ENCODE measurements at places on chromosomes 3 and 15. TPM values are rescaled to one million over a fixed set of nuclear protein-coding genes. Genes with fewer than 3 reads are reported as not detected.

GRCh38 chr15:62482785-62483429 is 317.8 kb upstream of the C2CD4B start:
- peak; percentile 17 for DNase-seq

- DNase-seq = no peak
Observed at GRCh38 chr15:91061997-91062396, 38.1 kb upstream of the SV2B start.

DNA sequence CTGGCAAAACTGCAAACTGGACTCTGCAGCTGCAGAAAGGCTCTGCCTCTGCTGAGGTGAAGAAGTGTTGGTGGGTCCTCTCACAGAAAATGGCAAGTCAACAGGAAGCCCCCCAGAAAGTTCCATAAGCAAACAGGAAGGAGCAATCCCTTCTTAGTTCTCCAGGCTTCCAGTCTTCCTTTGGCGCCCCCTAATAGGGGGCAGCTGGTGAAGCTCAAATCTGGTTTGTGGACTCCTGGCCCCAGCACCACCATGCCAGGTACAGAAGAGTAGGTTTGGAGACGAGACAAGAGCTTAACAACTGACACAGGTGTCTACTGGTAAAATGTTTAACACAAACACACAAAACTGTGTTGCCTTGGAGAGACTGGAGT is 35.5 kb downstream of the LEO1 start:
- no peak for DNase-seq

DNA sequence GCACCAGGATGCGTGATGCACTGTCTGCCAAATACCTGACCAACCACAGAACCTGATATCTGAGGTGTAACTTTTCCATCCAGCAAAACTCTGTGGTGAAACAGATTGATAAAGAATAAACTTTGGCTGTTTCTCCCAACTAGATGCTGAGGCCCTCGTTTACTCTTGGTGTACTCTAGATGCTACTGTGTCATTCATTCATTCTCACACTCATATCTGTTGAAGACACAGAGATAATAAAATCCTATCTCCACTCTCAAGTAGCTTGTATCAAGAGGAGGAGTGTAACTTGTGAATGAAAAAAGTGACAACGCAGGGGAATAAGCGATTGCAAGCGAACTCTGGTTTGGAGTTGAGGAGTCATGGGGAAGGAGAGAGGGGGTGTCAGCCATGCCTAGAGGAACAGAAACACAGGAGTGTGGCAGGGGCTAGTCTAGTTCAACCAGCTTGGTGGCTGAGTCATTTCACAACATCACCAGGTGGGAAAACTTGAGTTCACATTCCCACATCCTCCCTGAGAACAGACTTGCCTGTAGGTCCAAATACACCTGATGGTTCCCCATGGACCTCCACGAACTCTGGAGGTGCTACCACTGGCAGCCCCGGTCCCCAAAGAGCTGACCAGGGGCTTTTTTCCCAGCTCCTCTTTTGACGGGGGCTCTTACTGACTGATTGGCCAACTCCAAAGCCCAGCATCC is 73.3 kb upstream of the SNRK start:
- DNase-seq = no peak

DNA sequence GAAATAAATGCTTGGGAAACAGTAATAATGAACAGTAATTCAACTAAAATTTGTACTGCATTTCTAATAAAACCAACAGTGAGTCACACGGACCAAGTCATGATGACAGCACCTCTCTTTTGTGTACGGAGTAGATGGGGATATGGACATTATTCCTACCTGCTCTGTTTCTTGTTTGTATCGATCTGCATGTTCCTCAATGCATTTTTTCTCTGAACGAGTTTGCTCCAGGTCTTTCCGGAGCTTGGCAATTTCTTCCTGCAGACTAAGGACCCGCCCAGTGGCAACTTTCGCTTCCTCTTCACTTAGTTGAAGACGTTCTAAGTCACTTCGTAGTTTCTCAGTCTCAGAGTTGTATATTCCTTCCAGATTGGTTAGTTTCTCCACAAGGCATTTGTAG is 74.4 kb upstream of the MYO5C start:
- no peak for DNase-seq

- DNase-seq = no peak
Observed at GRCh38 chr15:74400915-74401757, 32.6 kb downstream of the SEMA7A start.

GRCh38 chr15:70236341-70237086 is 138.8 kb upstream of the TLE3 start:
- no peak for DNase-seq

GRCh38 chr15:40197434-40197833 is 36.6 kb downstream of the BUB1B start:
- no peak for DNase-seq

DNA sequence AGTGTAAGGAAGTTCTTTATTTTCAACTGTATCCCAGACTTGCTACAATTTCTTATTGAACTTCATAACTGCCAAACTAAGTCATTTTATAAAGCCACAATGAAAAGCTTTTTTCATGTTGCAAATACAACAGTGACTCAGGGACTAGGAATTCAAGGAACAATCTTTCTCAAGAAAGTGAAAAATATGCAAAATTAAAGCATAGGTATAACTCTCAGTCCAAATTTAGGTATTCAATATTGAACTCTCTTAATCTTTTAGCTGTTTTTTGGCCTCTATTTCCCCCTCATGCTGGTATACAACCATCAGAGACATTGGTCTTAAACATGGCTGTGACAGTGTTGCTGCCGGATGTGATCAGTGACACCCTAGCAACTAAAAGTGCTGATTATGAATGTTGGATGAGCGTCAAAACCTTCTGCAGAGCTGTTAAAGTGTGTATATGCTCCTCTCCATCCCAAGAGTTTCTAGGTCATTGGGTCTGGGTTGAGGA is 476.9 kb downstream of the ZNF385D start:
- DNase-seq = no peak

- DNase-seq = no peak
Observed at GRCh38 chr3:18847583-18848197, 300.6 kb upstream of the KCNH8 start.

DNA sequence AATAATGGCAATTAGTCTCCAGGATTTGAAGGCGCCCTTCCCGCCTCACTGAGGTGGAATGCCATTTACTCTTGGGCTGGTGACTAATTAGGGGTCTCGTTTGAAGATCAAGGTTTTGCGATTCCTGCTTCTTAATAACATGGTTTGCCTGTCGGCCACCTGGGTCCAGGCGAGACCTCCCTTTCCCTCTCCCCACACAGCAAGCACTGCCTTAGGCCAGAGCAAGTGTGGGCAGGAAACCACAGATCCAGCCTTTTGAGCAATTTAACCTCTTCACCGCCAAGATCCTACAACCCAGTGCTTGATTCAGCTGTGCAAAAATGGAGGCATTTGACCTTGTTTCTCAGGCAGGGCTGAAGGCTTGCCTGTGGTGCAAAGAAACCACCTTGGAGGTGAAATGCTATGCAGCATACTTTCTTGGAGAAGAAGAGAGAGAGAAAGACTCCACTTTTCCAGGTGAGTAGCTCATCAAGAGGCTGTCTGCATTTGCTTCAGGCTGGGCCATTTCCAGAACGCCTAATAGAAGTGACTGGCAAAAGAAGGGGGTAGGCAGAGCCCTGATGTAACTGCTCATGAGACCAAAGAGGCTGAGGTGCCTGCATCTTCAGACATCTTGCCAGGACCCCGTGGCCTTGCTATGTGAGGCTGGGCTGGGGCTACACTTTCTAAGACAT is 34.1 kb upstream of the WNT5A start:
- DNase-seq = no peak

DNA sequence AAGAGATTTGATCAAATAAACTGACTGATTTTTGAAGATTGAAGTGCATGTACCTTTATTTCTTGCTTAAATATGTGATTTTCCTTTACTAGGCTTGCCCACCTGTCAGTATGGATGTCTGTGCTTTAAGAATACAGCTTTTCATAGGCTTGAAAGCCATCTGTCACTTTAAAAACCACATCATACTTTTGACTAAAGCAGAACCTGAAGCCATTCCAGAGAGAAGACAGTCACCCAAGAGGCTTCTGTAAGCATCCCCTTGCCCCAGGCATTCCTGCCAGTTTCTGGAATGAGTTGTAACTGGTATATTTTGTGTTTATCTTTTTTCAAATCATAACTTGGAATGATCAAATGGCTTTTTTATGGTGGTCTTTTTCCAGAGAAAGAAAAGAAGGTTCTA is 24.0 kb downstream of the HPS3 start:
- DNase-seq = no peak

DNA sequence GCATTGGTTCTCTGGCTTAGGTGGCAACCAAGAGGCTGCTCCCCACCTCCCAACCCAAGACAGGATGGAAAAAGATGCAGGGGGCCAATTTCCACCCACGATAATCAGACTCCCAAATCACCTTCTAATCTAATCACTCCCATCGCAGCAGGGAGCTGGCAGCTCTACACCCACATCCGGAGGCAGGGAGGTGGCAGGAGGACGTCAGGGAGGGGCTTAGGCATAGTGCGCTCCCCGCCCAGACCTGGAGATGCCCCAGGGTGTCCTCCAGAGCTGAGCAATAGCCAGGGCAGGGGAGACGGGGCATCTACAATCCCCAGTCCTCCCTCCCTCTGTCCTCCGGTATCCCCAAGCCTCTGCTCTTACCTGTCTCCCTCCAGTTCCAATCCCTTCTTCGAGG is 70.5 kb upstream of the SEC13 start:
- no peak for DNase-seq

DNA sequence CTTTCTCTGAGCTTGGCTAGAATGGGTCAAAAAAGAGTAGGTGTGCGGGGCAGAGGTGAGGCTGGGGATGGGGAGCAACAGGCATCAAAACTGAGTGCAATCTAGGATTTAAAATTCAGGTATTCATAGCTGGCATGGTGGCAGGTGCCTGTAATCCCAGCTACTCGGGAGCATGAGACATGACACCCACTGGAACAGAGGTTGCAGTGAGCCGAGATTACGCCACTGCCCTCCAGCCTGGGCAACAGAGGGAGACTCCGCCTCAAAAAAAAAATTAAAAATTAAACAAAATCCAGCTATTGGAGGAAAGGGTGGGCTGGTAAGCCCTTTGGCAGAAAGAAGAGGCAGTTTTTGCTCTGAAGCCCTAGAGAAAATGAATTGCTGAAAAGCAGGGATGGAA is 485.8 kb upstream of the PROK2 start:
- no peak for DNase-seq

DNA sequence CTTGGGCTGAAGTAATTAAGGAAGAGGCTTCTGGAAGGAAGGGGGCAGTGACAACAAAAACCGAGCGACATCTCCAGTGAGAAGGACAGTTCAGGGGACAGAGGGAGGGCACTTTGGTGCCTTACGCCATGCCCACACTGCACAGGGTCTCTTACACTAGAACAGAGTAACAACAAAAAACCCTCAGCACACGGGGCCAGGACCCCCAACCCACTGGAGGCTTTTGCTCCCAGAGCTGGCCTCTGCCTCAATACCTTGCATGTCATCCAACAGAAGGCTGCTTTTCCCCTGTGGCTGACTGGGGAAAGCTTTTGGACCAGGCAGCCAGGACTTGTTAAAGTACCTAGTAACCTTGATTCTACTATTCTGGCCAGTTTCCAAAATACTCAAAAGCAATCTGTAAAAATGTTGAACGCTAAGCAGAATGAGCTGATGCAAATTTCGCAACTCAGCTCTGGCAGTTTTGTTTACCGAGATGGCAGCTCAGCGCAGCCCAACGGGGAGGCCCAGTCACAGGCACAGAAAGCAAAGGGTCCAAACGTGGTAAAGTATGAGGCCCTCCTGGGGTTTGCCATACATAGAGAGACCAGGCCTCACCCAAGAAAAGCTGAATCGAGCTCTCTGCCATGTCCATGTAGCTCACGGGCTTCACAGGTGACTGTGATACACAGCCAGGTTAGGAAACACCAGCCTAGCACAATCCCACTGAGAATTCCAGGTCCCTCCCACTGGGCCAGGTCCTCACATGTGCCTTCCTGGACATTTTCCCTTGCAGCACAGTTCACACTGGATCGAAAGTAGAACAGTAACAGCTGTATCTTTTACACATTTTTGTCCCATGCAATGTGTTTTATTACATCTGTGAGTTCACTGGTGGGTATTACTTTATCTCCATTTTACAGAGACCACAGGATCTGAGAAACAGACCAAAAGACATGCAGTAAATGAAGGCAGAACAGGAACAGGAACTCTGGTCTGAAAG is 6.0 kb downstream of the CHCHD4 start:
- DNase-seq = no peak

GRCh38 chr15:88166082-88166993 is 90.2 kb downstream of the NTRK3 start:
- DNase-seq = no peak

- no peak for DNase-seq
Observed at GRCh38 chr15:31336593-31337295, 10.1 kb downstream of the KLF13 start.

GRCh38 chr3:193902607-193903511 is 233.1 kb upstream of the HES1 start:
- DNase-seq = no peak

DNA sequence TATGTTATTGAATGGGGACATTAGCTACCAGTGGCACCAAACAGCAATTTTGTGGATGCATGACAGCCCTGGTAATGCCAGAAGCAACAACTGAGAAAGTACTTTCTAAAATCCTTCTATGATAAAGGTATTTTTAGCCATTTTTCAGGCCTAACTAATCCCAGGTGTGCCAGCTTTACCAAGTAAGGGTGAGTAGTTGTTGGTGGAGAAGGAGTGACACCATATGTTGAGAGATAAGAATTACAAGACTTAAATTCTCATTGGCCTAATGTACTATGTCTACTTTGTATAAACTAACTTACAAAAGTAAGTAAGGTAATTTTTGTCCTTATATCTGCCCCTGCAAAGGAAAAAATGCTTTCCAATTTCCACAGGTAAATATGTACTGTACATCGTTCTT is 4.1 kb upstream of the COX17 start:
- no peak for DNase-seq

DNA sequence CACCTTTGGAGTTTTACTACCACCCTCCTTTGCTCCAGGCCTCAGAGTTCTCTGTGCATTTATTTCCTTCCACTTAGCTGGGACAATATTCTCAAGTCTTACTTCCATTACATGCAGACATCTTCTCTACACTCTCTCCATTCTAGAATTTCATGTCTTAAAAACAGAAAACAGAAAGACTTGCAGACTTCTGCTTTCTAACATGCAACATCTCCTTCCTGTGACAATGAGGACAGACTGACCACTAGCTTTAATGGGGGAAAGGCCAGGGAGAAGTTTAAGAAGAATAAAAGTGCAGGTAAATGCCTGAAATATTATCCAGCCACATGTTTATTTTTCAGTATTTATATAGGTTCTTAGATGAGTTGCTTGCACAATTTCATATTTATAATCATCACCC is 17.1 kb upstream of the CSTA start:
- no peak for DNase-seq

- no peak for DNase-seq
Observed at GRCh38 chr3:148845756-148846395, 18.3 kb downstream of the CPB1 start.

GDPGP1 gene
- 6.2 TPM for total RNA-seq

CPN2 gene
- not detected for total RNA-seq

ABHD2 gene
- total RNA-seq = 48.8 TPM

HDGFL3 gene
- total RNA-seq = 3.5 TPM

CTXN2 gene
- total RNA-seq = not detected

CFAP44 gene
- 14.9 TPM for total RNA-seq

CX3CR1 gene
- total RNA-seq = 0.38 TPM

FGF12 gene
- total RNA-seq = not detected

AGBL1 gene
- total RNA-seq = not detected

HTR3E gene
- not detected for total RNA-seq

KIF7 gene
- 0.22 TPM for total RNA-seq

DLL4 gene
- 0.05 TPM for total RNA-seq

Data from activated B cell treated with CpG ODN at 0.5 μM for 24 hours (primary cell).